Activated naive CD4-positive, alpha-beta T cell treated with anti-CD3 and anti-CD28 coated beads, Interleukin-2, amount 50 U/mL, for 72 hours (primary cell): ENCODE measurements at places on chromosomes 5 and 9. TPM values are rescaled to one million over a fixed set of nuclear protein-coding genes. Genes with fewer than 3 reads are reported as not detected.

The SPATA31E1 gene
- not detected for total RNA-seq

DNA sequence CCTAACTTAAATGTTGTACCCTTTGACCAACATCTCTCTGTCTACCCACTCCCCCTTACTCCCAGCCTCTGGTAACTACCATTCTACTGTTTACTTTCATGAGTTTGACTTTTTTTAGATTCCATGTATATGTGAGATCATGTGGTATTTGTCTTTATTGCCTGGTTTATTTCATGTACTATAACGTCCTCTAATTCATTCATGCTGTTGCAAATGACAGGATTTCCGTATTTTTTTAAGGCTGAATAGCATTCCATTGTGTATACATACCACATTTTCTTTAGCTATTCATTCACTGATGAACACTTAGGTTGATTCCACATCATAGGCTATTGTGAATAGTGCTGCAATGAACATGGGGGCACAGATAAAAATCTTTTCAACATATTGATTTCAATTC lies 11.8 kb upstream of the NDUFB6 start:
- no peak for DNase-seq

The SHISAL2B gene
- total RNA-seq: not detected

The NOL8 gene
- 66.9 TPM for total RNA-seq

The AP3S1 gene
- 126 TPM for total RNA-seq

- no peak for DNase-seq
These were observed 4.8 kb downstream of the DNAJB5 start for GRCh38 chr9:34994260-34994899.

DNA sequence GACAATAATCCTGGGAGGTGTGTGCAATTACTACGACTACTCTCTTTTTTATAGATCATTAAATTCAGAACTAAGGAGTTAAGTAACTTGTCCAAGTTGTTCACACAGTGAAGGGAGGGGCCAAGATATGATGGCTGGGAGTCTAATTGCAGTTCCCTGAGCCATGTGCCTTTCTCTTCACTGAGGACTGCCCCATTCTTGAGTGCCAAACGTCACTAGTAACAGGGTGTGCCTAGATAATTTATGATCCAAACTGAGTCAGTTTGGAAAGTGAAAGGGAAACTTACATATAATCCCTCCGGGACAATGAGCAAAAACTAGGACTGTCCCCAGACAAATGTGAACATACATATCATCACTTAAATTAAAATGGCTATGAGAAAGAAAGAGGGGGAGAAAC lies 20.2 kb downstream of the IL7R start:
- DNase-seq: no peak

The DMRT3 gene
- total RNA-seq: not detected

DNA sequence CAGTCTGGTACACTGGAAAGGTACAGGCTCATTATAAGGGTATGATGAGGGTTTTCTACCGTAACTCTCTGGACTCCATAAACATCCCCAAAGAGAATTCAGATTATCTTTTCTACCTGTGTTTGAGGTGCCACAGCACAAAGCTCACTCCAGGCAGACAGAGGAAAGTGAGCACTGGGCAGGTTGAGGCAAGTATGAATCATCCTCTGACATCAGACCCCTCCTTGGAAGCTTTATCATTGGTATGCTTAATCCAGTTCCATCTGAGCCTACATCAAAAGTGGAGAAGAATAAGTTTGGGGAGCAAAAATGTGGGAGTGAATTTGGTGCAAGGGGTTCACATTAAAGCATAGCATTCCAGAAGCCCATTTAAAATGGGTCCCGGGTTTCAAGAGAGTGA lies 21.7 kb downstream of the C9orf152 start:
- no peak for DNase-seq
